GM20000 (cell line): ENCODE measurements at places on chromosomes 2 and 18.

GRCh38 chr2:136139631-136140030 lies 21.7 kb upstream of the CXCR4 start:
- peak; percentile 29 for DNase-seq

DNA sequence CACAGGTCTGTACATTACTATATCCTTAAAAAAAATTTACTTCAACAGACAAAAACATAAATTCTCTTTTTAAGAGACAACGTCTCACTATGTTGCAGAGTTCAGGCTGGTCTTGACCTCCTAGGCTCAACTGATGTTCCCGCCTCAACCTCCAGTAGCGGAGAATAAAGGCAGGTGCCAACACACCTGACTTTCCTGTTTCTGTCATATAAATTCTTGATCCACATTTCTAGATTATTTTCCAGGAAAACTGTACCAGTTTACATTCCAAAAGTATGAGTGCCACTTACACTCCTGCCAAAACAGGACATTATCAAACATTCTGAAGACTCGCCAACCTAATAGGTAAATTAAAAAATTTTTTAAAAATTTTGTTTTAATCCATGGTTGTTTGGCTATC lies 48.6 kb downstream of the PUM2 start:
- DNase-seq, result no peak

DNA sequence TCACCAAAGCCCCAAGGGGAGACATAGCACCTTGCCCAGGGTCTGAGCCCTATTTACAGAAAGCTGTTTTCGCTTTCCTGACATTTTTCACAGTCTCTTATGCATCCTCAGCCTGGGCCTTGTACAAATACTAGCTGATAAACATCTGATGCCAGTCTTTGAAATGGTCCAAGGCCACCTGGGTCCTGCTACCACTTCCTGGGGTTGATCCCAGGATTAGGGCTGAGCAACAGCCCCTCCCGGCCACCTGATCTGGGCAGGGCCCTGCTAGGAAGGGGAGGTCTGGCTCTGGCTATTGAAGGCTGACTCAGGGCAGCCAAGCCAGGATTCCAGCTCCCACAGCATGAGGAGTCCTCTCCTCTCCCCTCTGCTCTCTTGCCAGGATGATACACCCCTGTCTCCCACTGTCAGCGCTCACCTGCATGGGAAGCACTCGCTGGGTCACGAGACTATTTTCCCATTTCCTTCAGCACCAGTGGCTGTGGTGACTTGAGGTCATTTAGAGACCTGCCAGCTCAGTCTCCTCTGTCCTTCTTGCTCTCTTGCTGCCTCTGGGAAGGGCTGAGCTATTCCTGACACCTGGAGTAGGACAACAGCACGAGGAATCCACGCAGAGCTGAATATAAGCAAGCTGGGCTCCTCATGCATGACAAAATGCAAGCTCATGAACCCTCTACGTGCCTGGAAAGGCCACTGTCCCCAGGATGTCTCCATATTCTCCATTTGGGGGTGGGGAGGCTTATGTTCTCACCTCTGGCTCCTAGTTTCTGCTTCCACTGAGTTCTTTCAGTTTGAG lies 53.0 kb upstream of the LGALSL start:
- no peak for DNase-seq

DNA sequence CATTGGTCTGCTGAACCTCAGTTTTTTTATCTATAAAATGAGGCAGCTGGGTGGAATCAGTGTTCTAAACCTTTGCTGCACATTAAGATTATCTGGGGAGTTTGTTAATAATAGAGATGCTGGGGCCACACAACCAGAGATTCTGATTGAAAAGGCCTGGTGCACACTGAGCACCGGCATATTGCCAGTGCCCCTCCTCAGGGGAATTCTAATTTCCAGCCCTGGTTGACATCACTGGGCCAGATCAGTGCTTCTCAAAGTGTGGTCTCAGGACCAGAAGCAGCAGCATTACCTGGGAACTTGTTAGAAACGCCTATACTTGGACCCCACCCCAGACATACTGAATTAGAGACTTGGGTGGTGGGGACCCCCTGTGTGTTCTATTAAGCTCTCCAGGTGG lies 112.5 kb downstream of the SETBP1 start:
- no peak for DNase-seq

- DNase-seq, result peak; percentile 58
Measured at GRCh38 chr18:35267161-35267651, 22.8 kb downstream of the ZSCAN30 start.

DNA sequence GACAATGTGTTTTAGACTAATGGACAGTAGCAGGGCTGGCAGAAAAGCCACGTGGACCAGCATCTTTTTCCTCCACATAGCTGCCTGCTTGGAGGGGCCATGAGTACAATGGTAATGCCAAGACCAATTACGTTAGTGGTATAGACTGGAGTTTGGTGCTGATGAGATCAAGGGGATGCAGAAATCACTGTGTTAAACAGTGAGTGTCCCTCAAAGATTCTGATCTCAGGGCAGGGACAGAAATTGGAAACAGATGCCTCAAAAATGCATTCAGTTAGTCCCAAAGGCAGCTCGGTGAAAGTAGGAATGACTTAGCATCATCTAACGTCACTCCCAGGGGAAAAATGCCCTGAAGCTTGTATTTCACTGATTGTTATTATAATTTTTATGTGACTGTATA lies 72.4 kb downstream of the SLC16A14 start:
- no peak for DNase-seq

DNA sequence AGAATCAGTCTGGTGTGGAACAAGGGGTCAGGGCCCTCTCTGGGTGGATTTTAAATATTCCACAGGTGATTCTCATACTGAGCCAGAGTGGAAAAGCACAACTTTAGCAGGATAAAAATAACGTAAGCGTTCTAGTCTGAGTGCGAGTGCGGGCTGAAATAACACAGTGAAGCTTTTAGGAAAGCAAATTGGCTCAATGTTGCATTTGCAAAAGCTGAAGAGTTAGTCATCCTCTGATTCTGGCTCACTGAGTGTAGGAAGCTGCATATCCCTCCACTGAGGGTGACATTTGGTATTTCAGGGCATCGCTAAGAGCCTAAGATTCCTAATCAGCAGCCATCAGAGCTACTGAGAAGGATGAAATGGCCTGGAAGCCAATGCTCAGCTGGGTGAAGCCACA lies 134.7 kb downstream of the RIF1 start:
- no peak for DNase-seq

DNA sequence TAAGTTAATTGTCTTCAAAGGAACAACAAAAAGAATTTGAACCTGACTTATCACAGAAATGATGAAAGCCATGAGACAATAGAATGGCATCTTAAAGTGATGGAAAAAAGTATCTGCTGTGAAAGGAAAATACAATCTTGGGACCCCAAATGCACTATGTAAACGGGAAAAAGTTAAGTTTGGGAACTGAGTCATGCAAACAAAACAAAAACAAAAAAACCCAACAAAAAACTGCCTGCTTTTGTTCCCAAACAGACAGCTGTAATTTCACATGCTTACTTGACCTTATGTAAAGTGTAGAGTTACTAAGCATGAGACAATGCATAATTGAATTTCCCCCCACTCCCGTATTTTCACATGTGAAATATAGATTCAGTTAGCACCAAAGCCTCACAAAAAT lies 122.1 kb upstream of the RBMS1 start:
- no peak for DNase-seq

DNA sequence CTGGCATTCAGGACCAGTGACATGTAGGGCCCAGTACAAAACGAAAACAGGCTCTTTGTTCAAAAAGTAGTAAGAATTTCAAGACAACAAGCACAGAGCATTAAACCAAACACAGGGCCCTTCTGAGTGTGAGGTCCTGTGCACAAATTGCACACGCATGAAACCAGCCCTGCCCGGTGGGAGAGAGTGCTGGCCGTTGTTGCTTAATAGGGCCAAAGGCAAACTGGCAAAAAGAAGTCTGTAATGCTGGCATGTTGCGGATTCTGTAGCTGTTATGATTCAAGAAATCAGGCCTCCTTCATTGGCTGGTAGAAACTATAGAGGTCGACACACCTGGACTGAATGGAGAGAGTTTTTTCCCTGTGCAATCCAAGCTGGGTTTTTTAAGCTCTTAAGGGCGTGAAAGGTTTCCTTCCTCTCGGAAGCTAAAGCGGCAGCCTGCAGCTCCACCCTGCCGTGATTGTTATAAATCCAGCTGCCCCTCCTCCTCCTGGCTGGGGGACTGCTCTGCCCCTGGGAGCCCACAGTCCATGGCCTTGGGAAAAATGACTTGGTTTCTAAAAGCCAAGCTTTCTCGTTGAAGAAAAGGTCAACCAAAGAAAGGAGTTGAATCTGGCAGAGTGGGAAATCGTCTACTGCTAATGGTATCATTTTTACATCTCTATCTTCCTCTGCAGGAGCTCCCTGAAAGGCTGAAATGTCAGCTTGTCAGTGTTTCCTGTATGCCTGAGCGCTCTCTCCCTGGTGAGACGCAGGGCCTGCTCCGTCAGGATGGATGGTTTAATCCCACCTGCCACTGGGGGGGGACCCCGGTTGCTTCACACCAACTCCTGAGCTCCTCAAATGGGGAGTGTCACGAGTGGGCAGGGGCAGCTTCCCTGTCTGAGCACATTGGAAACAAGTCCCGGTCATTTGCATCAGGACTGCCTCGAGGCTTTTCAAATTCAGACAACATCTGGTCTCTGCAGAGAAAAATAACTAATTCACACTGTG lies 143.6 kb downstream of the ALPK2 start:
- DNase-seq, result no peak

DNA sequence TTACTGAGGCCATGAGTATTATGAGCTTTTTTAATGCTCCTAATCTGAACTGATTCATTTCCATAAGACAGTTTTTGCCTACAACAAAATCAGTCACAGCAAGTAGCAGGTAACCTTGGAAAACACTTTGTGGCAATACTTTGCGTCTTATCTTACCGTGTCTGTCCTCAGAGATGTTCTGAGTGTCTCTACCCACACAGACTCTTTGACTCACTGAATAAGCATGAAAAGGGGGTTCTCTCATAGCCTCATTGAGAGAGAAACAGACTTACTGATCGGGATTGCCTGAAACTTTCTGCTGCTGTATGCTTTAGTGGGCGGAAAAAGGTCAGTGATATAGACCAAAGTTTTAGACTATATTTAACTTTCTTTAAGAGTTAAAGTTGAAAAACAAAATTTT lies 92.6 kb downstream of the MYL12B start:
- DNase-seq, result no peak

GRCh38 chr2:216222650-216223352 lies 113.7 kb downstream of the XRCC5 start:
- peak; percentile 46 for DNase-seq

DNA sequence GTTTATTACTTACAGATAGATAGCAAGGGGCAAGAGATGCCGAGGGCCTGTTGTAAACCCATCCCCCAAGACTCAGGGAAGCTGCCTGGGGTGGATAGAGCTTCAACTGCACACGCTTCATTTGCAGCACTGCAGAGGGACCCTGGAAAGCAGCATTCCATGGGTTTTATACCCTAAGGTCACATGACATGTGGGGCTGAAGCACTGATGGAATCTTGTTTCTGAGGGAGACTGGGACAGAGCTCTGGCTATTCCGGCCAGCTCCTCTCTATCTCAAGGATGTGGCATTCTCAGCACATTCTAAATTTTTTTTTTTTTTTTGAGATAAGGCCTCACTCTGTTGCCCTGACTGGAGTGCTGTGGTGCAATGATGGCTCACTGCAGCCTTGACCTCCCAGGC lies 300.1 kb downstream of the MYCN start:
- DNase-seq, result no peak

- no peak for DNase-seq
Measured at GRCh38 chr2:239257511-239257937, 143.3 kb downstream of the HDAC4 start.

- no peak for DNase-seq
Measured at GRCh38 chr2:86107031-86107430, 996 bp downstream of the PTCD3 start.

- no peak for DNase-seq
Measured at GRCh38 chr2:175359710-175360109, 178.2 kb upstream of the ATP5MC3 start.

GRCh38 chr18:14961991-14962390 lies 214.0 kb downstream of the ANKRD30B start:
- no peak for DNase-seq

DNA sequence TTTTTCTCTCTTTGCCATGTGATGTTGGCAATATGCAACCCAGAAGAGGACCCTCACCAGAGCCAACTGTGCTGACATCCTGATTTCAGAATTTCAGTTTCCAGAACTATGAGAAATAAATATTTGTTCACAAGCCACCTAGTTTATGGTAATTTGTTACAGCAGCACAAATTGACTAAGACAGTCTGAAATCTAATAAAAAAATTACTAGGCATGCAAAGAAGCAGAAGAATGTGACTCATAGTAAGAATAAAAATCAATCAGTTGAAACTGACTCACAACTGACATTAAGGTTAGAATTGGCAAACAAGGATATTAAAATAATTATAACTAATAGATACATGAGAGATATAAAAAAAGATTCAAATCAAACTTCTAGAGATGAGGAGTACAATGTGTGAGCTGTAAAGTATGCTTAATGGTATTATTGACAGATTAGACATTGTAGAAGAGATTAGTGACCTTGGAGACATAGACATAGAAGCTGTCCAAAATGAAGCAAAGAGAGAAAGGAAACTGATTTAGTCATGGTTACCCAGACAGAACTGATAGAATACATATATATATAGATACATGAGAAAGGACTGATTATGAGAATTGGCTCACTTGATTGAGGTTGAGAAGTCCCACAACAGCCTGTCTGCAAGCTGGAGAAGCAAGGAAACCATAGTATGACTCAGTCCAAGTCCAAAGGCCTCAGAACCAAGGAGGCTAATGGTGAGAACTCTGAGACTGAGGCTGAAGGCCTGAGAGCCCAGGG lies 27.8 kb upstream of the TTC39C start:
- no peak for DNase-seq

DNA sequence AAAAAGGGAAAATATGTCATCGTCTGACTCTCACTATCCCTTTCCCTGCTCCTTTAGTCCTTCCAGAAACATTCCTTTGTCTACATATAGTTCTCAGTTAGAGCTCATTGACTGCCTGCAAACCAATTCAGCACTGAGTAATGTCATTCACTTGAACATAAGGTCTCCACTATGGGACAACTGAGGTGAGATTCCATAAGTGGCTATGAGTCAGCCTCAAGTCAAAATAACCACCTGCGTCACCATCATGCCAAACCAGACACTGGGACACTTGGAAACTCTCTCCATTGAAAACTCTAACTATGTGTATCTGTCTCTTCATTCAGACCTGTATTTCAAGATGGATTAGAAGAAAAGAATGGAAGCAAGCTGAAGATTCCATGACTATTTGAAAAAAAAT lies 878.0 kb upstream of the PIK3C3 start:
- no peak for DNase-seq

DNA sequence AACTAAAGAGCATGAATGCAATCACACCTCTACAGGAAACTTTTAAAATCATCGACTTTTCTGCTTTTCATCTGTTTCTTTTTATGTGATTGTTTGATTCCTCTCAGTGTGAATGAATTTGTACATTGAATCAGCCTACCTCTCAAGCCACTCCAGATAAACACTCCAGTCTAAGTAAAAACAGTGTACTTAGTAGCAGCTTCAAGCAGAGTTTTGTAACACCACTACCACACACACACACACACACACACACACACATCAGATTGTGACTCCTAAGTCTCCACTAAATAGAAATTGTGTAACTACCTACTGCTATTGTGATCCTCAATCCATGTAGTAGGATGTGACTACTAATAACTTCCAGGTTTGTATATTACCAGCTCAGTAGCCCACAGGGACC lies 65.3 kb upstream of the EPB41L5 start:
- no peak for DNase-seq

GRCh38 chr2:226583715-226584114 lies 215.9 kb downstream of the IRS1 start:
- DNase-seq, result no peak

GRCh38 chr18:22473366-22473765 lies 55.7 kb upstream of the CTAGE1 start:
- no peak for DNase-seq

GRCh38 chr2:70514612-70515055 lies 39.0 kb downstream of the TGFA start:
- no peak for DNase-seq
